ENCODE measurements at places on chromosomes 12 and 14. TPM values are rescaled to one million over a fixed set of nuclear protein-coding genes. Genes with fewer than 3 reads are reported as not detected.

DNA sequence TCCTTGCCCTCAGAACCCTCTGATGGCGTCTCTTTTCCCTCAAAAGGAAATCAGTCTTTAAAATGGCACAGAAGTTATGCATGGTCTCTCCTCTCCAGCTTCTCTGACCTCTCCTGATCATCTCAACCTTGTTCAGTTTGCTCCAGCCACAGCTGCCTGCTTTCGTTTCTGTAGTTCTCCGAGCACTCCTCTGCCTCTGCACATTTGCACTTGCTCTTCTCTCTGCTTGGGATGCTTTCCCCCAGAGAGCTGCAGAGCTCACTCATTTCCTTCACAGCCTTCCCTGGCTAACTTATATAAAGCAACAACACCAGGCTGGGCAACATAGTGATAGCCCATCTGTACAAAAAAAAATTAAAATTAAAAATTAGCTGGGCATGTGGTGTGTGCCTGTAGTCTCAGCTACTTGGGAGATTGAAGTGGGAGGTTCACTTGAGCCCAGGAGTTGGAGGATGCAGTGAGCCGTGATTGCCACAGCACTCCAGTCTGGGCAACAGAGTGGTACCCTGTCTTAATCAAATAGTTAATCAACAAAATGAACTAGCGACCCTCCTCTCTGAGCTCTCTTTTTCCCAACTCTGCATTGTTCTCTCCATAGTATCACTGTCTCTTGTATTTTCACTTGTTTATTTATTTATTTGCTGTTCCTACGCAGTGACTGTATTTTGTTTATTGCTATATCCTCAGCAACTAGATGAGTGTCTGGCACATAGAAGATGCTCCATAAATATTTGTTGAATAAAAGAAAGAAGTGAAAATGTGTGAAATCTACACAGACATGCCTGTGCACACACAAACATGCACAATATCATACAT is 37.7 kb downstream of the PPFIBP1 start:
- peak; percentile 73 for DNase-seq

GRCh38 chr12:6316921-6317692 is 6.6 kb downstream of the PLEKHG6 start:
- peak; percentile 7 for DNase-seq

DNA sequence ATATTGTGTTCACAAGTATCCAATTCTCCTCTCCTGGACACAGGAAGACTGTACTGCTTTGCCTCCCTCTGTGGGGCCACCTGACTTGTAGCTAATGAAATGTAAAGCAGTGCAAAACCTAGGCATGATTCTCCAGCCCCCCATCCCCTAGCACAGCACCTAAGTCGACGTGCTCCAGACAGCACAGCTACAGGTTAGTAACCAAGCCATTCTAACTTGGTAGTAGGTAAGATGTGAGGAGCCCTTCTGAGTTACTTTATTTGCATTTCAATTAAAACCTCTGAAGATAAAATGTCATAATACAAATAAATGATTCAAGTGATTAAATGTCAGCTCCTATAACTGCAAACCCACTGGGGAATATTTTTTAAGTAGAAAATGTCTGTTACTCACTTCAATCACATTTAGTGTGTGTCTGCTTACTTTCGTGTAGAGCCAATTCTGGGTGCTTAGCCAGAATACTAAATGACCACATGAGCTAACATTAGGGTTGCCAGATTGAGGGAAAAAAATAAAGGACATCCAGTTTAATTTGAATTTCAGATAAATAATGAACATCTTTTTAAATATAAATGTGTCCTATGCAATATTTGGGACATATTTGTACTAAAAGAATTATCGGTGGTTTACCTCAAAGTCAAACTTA is 64.8 kb upstream of the HIF1A start:
- no peak for DNase-seq

DNA sequence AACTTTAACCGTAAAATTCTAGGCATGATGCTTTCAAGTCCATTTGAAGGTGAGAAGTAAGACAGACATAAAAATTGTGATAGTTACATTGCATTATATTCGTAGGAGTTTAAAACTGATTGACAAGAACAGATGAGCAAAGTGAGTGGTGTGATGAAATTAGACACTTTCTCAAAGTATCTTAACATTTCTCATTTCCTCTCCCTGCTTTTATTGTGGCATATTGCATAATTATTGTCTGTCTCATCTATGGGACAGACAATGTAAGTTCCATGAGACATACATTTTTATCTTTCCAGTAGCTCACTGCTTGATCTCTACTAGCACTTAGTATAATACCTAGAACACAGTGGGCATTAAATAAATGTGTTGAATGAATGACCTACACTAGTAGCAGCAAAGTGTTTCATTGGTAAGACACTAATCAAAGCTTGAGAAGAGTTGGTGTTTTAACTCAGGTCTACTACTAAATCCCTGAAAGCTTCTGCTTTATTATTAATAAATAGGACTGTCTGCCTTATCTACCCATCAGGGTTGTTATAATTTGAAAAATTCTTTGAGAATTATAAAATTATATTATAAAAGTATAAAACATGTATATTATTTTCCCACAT is 19.0 kb downstream of the A2M start:
- no peak for DNase-seq

DNA sequence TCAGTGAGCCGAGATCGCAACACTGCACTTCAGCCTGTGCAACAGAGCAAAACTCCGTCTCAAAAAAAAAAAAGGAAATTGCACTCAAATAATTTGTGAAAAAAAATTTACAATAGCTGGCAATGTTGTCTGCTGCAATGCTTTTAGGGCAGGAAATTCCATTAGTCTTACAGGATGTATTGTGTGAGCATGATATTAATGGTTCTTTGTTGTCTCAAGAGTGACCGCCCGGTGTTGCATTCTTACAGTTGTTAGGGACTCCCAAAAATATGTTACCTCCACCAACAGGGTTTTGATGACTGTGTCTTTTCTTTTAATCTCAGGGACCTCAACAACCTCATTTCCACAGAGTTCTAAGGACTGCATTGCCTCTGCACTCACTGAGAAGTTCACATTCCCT is 44.8 kb downstream of the PZP start:
- peak; percentile 35 for DNase-seq

- no peak for DNase-seq
Measured at GRCh38 chr14:65462411-65462810, 49.9 kb downstream of the FUT8 start.

GRCh38 chr12:94157981-94158411 is 9.6 kb downstream of the PLXNC1 start:
- no peak for DNase-seq

GRCh38 chr12:122951406-122951805 is 14.9 kb downstream of the ABCB9 start:
- no peak for DNase-seq

Gene ACYP1
- 14.3 TPM for polyA plus RNA-seq

Gene SYCP3
- polyA plus RNA-seq: 0.67 TPM

DNA sequence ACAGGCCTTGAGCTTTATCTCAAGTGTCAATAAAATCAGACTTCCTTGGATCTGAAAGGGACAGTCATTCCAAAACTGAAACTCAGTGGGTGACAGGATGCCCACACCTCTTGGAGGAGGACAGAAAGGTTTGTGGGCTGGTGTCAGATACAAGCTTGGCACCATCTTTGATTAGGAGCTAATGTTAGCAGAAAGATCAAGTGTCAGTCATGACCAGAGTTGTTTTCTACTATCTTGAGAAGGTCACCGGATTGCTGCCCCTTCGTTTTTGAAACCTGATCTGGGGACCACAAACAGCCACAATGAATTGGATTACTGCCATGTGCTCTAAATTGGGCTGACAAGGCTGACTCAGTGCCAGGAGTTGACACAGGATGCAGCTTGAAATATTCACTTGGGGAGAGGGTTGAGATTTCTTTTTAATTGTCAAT is 88.3 kb downstream of the OTOGL start:
- peak; percentile 84 for DNase-seq

Gene DDIT3
- polyA plus RNA-seq: 10.8 TPM

GRCh38 chr14:93049867-93050331 is 65.8 kb downstream of the ITPK1 start:
- DNase-seq: peak; percentile 53

DNA sequence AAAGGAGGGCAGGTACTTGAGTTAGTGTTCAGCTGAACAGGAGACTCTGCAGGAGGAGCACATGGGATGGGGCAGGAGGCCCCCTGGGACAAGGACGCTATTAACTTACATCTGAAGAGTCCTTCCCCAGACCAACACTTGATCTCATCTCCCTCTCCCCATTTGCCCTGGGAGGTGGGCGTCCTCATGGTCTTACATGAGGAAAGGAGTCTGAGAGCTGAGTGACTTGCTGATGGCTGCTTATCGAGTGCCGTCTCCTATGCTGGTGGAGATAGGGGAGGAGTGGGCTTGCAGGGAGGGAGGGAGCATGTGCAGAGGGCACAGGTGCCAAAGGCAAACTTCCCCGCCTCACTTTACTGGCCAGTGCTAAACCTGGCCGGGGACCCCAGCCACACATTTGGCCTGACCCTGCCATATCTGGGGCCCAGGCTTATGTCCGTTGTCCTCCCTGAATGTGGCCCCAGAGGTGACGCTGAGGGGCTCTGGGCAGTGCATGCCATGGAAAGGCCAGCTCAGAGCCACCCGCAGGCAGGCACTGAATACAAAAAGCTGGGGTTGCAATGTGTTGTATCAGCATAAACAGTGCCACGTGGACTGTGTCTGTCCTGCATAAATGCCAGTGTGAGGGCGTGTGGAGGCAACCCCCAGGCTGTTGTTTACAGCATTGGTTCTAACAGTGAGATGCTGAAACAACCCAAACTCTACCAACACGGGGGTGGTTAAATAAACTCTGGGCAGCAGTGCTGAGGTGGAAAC is 29.4 kb downstream of the FAIM2 start:
- DNase-seq: no peak

DNA sequence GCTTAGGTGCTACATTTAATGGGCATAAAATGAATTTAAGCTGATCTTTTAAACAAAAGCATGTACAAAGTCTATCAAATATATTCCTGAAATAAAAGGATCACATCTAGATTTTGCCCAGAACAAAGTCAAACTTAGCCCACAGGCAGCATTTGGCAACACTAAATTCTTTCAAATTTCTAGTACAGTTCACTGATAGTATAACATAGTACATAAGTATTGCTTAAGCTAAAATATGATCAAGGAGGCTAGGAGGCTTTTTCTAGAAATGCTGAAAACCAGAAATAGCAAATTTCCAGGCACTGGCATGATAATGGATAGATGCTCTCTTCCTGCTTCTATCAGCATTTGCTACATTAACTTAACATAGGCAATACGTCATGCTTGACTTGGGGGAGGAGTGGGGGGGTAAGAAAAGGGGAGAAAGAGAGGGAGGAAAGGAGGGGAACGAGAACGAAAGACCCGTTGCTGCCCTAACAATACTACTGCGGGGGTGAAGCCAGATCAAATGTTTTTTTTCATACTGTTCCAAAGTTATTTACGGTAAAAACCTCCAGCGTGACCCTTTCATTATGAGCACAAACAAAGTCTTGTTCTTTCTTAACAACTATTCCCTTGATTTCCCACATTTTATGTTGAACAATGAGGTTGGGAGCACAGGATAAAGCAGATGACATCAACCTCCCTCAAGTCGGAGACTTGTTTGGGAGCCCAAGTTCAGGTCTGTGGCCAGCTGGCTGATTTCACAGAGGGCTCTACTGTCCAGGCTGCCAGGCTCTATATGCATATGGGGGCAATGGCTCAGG is 10.6 kb downstream of the TMED10 start:
- peak; percentile 59 for DNase-seq

DNA sequence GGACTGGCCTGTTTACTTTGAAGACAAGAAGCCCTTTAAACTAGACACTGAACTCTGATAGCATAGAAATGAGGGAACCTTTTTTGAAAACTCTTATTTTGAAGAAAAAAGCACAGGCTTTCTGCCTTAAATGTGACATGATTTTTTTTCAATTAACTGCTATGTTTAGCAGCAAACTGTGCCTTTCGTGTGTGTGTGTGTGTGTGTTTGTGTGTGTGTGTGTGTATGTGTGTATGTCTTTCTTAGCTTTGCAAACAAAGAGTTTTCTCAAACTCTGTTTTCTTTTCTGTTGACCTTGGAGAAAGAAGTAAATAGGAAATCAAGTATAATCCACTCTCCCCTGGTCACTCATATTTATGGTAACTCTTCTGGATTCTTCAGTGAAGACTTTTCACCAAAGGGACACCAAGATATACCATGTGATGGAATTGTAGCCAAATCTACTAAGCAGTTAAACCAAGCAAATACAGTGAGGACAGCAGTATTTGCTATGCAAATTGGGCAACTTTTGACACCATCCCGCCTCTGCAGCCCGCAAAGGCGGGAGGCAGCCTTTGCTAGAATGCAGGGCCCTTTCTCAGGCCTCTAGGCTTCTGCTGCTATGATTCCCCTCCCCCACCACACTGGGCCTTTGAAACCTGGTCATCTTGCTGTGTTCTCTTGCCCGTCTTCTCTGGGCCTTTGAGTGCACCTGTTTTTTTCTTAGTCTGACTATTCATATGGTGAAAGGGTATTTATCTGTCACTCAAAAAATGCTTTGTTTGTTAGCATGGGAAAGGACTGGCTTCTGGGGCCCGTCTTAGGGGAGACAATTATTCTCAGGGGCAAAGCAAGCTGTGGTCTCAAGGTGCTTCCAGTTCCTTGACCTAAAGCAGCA is 107.9 kb downstream of the MYRFL start:
- DNase-seq: no peak

DNA sequence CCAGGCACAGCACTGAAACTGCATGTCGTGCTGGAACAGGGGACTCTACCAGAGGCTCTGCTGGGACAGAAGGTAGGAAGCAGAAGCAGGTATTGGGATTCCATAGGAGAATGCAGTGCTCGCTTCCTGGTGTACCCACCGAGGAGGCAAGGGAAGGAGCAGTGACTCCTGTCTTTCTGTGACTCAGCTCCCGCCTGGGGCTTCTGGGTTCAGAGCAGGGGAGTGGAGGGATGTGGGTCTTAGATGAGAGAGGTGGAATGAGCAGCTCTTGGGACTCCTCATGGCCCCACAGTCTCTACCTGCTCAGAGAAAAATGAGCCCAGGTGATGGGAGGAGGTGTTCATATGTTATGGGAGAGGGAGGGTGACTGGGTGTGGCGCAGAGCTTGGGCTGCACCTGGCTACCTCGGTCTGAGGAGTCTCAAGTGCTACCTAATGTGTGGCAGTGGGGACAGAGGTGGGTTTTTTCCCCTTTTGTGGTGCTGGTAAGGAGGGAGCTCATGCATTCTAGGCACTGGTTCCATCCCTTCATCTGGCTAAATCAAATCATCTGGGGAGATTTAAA is 26.3 kb downstream of the WNT5B start:
- no peak for DNase-seq

GRCh38 chr12:53766881-53767280 is 15.1 kb upstream of the CISTR start:
- no peak for DNase-seq

Gene PLA2G1B
- not detected for polyA plus RNA-seq

DNA sequence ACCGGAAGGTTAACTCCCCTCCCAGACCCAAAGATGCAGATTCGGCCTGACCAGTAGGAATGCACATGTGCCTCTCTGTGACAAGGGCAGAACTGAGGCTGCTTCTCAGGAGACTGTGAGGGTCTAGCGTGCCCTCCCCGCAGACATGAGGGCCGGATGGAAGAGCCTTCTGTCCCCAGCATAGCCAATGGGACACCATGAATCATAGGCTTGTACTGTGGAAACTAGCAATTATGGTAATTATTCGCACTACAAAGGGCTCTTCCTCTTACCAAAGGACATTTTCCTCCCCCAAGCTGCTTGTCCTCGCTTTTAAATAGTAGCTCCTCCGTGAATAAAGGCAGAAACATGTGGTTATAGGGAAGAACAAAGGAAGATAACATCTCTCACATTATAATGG is 6.2 kb downstream of the COA8 start:
- DNase-seq: no peak

Gene TMEM229B
- 0.26 TPM for polyA plus RNA-seq

- DNase-seq: no peak
Measured at GRCh38 chr14:81281332-81281731, 60.6 kb upstream of the GTF2A1 start.

All from muscle of leg (tissue), 16 donors.